H9 (cell line): ENCODE measurements at places on chromosomes 3 and 15.

GRCh38 chr15:98226578-98226977, 266.1 kb downstream of the ARRDC4 start:
- H3K4me3 ChIP-seq: no peak overlapping the region
- no peak overlapping the region for H3K27ac ChIP-seq
- no peaks in the 10 kb centered on the region for H3K27me3 ChIP-seq
- no peaks in the 10 kb centered on the region for H3K36me3 ChIP-seq
- no peaks in the 10 kb centered on the region for H3K4me1 ChIP-seq

DNA sequence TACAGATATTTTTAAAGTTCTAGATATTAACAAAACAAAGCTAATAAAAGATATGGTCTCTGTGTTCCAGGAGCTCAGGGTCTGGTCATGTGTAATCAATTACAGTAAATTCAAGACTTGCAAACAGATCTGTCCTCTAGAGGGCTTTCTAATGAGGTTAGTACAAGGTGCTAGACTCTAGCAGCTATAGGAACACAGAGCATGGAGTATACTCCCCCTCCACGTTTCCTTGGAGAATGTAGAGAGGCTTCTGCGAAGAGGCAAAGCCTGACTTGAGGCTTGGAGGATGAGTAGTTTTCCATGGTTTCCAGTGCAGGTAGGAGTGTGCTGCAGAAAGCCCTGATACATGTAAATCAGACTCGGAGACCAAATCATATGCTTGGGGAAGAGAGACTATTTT, 32.7 kb upstream of the DLG1 start:
- no peaks in the 10 kb centered on the region for H3K27me3 ChIP-seq
- H3K36me3 ChIP-seq: no peaks in the 10 kb centered on the region
- H3K4me3 ChIP-seq: no peak overlapping the region
- DNase-seq: no peak
- peaks cover 4% of the 10 kb centered on the region; the same call in 1 of the 2 replicates for H3K4me1 ChIP-seq

- no peak overlapping the region for H3K27ac ChIP-seq
- DNase-seq: no peak
- H3K4me3 ChIP-seq: no peak overlapping the region
- H3K4me1 ChIP-seq: no peaks in the 10 kb centered on the region
- no peaks in the 10 kb centered on the region for H3K36me3 ChIP-seq
Observed at GRCh38 chr3:105880681-105881290, 12.0 kb upstream of the CBLB start.

GRCh38 chr3:57737840-57738239, 18.3 kb upstream of the SLMAP start:
- DNase-seq: no peak
- H3K4me3 ChIP-seq: no peak overlapping the region
- no peaks in the 10 kb centered on the region for H3K36me3 ChIP-seq
- H3K27me3 ChIP-seq: no peaks in the 10 kb centered on the region
- H3K27ac ChIP-seq: no peak overlapping the region

- no peak for DNase-seq
- H3K4me3 ChIP-seq: no peak overlapping the region
- H3K36me3 ChIP-seq: no peaks in the 10 kb centered on the region
- no peaks in the 10 kb centered on the region for H3K4me1 ChIP-seq
Observed at GRCh38 chr3:18901571-18901970, 246.7 kb upstream of the KCNH8 start.

DNA sequence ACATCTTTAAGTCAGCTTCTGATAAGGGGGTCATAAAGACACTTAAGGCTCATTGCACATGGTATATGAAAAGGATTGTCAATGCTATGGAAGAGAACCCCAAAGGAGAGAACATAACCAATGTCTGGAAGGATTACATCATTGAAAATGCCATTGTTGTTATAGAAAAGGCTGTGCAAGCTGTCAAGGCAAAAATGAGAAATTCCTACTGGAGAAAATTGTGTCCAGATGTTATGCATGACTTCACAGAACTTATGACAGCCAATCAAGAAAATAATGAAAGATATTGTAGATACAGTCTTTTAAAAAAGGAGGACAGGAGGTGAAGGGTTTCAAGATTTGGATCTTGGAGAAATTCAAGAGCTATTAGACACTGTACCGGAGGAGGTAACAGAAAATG, 96.3 kb upstream of the MBNL1 start:
- no peak for DNase-seq
- no peak overlapping the region for H3K27ac ChIP-seq
- no peaks in the 10 kb centered on the region for H3K36me3 ChIP-seq
- H3K27me3 ChIP-seq: no peaks in the 10 kb centered on the region
- no peak overlapping the region for H3K4me3 ChIP-seq
- H3K4me1 ChIP-seq: no peaks in the 10 kb centered on the region

GRCh38 chr3:58004973-58005372, 3.2 kb upstream of the FLNB start:
- H3K27me3 ChIP-seq: no peaks in the 10 kb centered on the region
- H3K27ac ChIP-seq: no peak overlapping the region
